ENCODE measurements at places on chromosomes 12 and 14.
A peak's percentile ranks its signal among the peaks of the same experiment; 100 is the strongest.

DNA sequence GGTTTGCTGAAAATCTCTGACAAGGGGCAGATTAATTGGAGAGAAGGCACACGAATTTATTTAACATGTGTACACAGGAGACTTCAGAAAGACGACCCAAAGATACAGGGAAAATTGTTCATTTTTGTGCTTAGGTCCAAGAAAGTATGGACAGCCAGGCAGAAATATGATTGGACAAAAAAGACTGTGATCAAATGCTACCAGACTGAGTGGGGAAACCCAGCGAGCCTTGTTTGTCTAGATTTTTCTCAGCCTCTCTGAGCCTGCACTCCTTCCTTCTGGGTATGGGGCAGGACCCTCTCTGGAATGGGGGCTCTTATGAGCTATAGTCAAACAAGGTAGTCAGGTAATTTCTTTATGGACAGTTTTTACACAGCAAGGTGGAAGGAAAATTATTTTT lies 10.4 kb upstream of the CIPC start:
- DNase-seq = no peak

- no peak for DNase-seq
These were observed 502.6 kb downstream of the DIO2 start for GRCh38 chr14:79708426-79709388.

- DNase-seq = no peak
These were observed 17.1 kb upstream of the KRT77 start for GRCh38 chr12:52720365-52720886.

- no peak for DNase-seq
These were observed 205.0 kb upstream of the DCN start for GRCh38 chr12:91387461-91388134.

- no peak for DNase-seq
These were observed 215.5 kb downstream of the DPF3 start for GRCh38 chr14:72678356-72678755.

GRCh38 chr12:89476904-89477595 lies 47.5 kb downstream of the GALNT4 start:
- no peak for DNase-seq

DNA sequence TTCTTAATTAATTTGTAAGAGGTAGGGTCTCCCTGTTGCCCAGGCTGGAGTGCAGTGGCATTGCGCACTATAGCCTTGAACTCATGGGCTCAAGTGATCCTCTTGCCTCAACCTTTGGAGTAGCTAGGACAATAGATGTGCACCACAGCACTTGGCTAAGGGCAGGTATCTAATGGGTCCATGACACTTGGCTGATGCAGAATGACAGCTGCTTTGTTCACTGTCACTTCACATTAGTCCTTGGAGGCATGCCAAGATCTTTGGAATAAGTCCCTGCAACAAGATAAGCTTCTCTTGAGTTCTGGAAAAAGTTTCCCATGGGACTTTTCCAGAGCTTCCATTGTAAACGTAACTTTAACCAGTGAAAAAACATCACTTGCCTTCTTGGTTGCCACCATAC lies 23.4 kb downstream of the COQ6 start:
- no peak for DNase-seq

DNA sequence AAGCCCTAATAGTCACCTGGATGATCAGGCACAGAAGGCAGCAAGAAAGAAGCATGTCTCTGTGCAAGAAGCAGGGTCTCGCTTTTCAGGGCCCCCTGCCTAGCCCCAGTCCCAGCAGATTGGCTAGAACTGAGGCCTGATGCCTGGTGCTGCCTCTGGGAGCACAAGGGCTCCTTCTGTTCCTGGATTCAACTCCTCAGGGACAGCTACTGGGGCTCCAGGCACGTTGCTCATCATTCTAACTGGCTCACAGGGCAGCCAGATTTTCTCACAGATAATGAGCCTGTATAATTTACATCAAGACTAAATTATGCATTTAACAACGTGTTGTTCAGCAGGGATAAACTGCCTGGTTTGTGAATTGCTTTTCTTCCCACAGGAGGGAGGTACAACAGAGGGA lies 106.5 kb upstream of the PLXNC1 start:
- DNase-seq = no peak

- no peak for DNase-seq
These were observed 230.2 kb upstream of the RGS6 start for GRCh38 chr14:71701990-71702389.

DNA sequence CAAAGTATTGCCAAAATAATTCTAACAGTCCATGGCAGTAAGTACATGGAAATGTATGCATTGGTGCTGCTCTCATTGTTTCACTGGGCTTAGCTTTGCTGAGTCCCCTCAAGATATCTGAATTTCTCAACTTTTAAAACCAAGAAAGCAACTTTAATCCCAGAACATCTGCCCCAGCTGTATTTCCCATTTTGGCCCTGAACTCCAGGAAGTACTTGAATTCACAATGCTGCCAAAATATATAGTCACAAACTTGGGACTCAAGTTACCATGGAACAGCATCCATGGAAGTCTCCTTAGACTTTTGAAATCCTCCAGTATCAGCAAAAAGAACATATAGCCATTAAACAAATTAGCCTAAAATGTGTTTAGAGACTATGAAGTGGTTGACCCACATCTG lies 78.5 kb upstream of the FLRT2 start:
- DNase-seq = no peak

DNA sequence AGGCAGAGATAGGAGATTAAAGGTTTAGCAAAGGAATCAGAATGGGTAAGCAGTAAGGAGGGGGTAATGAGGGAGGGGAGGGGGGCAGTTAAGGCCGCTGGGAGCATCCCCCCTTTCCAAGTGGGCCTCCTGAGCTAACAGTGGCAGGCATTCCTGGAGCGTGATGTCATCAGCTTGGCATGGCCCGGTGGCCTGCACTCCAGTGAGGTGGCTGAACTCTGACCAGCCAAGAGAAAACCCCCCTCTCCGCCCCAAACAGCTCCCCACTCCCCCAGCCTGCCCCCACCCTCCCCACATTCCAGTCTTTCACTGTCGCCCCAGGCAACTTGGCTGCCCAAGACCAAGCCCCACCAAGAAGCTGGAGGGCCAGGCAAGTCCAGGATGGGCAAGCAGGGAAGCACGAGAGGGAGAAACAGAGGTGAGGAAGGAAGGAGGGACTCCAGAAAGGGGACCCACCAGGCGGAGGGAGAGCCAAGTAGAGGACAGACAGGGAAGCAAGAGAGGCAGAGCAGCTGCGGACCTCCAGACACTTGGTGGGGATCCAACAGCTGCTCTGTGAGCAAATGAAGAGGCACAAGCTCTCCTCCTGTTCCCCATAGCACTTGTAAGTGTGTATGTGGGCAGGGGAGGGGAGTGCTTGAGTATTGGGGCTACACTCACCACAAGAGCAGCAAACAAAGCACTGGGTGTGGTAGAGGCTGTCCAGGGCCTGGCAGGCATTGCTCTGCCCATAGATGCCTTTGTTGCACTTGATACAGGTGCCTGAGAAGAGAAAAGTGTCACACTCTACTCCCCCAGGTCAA lies 4.5 kb downstream of the AJUBA start:
- peak; percentile 79 for DNase-seq

- DNase-seq = no peak
These were observed 2.4 kb upstream of the FLRT2 start for GRCh38 chr14:85527445-85528035.

- no peak for DNase-seq
These were observed 256.8 kb downstream of the VRK1 start for GRCh38 chr14:97053941-97054340.

DNA sequence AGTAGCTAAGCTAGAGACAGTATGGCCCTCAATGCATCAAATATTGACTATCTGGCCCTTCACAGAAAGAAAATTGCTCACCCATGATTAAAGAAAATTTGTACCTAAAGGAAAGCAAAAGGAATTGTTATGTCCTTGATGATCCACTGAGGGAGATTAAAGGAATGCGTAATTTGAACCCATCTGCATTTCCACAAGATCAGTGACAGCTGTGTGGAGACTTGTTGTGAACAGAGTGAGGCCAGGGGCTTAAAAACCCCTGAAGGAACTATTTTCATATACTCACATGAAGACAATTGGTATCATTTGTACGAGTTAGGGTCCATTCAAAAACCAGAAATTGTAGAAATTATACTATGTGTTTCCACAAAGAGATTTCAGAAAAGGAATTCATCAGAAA lies 1908.1 kb upstream of the SEL1L start:
- no peak for DNase-seq

DNA sequence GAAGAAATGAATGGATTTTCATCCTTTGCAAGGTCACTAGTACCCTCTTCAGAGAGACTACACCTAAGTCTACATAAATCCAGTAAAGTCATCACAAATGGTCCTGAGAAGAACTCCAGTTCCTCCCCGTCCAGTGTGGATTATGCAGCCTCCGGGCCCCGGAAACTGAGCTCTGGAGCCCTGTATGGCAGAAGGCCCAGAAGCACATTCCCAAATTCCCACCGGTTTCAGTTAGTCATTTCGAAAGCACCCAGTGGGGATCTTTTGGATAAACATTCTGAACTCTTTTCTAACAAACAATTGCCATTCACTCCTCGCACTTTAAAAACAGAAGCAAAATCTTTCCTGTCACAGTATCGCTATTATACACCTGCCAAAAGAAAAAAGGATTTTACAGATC lies 40.8 kb downstream of the SPATA7 start:
- DNase-seq = no peak

DNA sequence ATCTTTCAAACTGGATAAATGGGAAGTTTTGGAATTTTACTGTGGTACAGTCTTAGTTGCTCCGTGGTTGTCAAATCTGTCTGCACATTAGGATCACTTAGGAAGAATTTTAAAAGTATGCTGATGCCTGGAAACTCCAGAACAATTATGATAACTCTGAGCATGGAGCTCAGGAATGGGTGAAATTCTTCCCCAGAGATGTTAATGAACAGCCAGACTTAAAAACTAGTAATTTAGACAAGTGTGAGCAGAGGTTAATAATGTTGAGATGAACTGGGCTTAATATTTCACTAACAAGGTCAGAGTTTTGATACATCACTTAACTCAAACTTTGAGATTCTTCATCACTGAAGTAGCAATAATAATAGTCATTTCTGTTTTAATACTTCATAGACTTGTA lies 94.5 kb downstream of the NTS start:
- no peak for DNase-seq

- no peak for DNase-seq
These were observed 66.5 kb downstream of the BHLHE41 start for GRCh38 chr12:26058308-26058707.

GRCh38 chr14:51401272-51401671 lies 161.2 kb downstream of the TMX1 start:
- DNase-seq = no peak

DNA sequence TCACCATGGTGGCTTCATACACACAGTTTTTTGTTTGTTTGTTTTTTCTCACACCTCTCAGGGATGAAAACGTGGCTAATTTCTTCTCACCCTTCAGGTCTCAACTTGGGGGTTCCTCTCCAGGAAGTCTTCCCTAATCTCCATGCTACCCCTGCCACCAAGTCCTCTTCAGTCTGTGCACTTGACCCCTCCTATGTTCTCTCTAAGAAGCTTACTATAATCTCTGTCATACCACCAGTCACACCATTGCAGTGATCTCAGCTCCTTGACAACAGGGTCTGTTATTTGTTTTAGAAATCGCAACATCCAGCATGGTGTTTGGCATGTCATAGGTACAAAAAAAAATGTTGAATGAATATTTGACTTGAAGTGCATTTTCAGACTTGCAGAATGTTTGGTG lies 83.4 kb downstream of the PRORP start:
- no peak for DNase-seq

DNA sequence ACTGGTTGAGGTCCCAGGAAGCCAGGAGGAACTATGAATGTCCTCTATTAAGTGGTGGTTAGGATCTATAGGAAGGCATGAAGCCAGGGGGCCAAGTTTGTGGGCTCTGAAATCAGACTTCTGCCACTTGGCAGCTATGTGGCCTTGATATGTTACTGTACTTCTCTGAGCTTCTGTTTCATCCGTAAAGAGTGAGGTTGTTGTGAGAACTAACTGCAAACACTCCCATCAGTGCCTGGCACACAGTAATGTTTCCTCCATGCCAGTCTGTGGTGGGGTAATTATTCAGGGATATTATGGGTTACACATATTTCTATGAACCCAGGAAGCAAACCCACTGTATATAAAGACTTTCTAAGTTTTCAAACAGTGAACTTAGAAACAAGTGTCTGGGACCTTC lies 57.4 kb downstream of the PLXNC1 start:
- DNase-seq = no peak

DNA sequence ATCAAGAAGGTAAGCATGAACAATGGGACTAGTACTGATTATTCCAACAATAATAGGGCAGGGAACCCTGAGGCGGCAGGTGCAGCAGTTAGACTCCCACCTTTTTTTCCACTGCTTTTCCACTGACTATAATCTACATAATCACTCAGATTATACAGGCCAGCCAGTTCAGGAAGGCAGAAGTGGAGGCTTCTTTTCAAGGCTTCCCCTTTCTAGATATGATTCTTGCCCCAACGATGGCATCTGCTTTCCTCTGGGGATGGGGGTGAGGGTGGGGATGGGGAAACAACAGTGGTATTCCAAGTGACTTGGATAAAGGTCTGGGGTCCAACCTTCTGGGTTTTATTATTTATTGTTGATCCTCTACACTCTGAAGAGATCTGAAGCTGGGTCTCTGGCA lies 331 bp downstream of the NCKAP1L start:
- DNase-seq = no peak

GRCh38 chr12:14273913-14274311 lies 91.6 kb upstream of the ATF7IP start:
- DNase-seq = no peak

DNA sequence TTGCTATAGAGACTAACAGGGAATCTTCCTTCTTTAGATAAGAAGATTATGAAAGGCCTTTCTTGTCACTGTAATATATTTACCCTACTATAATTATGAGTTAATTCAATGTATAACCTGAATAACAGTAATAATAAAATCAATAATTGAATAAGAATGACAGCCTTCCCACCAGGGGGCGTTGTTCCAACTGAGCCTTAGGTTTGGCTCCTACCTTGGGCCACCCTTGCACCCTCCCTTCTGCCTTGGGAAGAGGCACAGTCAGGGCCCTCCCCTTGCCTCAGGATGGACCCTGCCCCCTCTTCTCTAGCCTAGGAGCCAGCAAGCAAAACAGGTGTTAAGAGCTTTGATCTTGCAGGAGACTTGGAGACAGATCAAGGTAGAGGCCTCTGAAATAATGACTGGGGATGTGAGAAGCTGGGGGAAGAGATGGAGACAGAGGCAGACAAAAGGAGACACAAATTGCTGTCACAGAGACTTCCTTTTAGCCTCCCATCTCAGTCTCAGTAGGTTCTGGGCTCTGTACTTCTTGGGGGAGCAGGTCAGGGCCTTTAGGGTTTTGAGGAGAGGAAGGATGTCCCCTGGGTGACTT lies 40.1 kb upstream of the CISTR start:
- DNase-seq = no peak

- no peak for DNase-seq
These were observed 64.5 kb upstream of the STK38L start for GRCh38 chr12:27179400-27180214.

GRCh38 chr12:69779928-69780327 lies 41.3 kb downstream of the RAB3IP start:
- DNase-seq = no peak

GRCh38 chr14:42855085-42855484 lies 1248.4 kb downstream of the LRFN5 start:
- no peak for DNase-seq

All from left kidney (tissue), 8 donors.